ENCODE measurements at places on chromosomes 16 and 17.

GRCh38 chr17:67212714-67213417 lies 32.1 kb downstream of the HELZ start:
- no peak for DNase-seq

GRCh38 chr16:57694231-57694724 lies 328 bp upstream of the DRC7 start:
- DNase-seq: no peak

- DNase-seq: no peak
These were observed 16.6 kb downstream of the LDHD start for GRCh38 chr16:75099738-75100602.

DNA sequence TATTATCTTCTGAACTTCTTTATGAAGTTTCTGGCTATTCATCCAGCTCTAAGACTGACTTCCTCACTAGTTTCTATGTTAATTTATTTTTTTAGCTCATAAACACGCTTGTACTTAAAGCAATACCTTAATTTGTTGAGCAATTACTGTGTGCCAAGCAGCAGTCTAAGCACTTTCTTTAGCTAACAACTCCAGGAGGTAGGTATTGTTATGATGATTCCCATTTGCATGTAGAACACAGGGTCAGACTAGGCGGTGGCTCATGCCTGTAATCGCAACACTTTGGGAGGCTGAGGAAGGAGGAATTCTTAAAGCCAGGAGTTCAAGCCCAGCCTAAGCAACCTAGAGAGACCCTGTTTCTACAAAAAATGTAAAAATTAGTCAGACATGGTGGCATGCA lies 19.8 kb downstream of the DNAH3 start:
- no peak for DNase-seq

- no peak for DNase-seq
These were observed 99.7 kb upstream of the CDH8 start for GRCh38 chr16:62135911-62136310.

DNA sequence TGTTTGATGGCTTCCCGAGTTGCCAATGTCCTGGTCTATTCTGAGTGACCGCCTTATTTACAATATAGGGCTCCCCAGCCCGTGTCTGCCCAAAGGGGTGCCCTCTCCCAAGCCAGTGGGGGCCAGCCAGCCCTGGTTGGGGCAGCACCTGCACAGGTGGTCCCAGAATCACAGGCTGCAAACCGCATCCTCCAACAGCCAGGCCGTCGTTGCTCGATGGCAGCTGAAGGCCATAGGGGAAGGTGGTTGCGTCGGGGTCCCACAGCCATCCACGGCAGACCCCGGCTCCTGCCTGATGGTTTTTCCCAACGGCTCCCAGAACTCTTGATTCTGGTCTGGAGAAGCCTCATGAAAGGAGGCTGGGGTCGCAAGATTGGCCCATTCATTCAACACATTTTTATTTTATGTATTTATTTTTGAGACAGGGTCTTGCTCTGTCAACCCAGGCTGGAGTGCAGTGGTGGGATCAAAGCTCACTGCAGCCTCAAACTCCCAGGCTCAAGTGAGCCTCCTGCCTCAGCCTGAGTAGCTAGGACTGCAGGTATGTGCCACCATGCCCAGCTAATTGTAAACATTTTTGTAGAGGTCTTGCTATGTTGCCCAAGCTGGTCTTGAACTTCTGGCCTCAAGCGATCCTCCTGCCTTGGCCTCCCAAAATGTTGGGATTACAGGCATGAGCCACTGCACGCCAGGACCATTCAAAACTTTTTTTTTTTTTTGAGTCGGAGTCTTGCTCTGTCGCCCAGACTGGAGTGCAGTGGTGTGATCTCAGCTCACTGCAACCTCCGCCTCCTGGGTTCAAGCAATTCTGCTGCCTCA lies 79.0 kb upstream of the TOB1 start:
- DNase-seq: no peak

DNA sequence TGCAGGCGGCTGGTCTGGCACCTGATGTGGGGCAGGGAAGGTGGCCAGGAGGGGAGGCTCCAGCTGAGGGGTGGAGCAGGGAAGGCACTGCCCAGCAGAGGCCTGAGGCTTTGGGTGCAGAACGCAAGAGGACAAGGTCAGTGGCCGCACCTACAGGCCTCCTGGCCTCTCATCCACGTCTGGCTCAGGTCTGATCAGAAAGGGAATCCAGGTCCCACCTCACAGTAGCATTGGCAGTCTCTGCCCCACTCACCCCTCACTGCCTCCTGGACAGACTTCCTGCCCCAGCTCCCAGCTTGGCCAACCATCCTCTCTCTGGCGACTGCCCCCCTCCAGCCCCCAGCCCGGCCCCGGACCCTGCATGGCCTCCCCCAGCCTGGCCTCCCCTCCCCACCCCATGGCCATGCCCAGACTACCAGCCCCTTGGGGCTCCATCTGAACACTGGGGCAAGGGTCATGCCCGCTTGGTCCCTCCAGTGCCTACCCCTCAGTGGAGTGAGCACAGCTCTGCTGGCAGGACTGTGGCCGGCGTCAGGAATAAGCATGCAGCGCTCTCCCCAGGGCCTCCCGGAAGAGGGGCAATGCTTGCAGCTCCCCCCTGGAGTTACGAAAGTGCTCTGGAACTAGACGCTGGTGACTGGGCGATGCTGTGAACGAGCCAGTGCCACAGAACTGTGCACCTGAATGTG lies 4.6 kb downstream of the UTS2R start:
- no peak for DNase-seq

DNA sequence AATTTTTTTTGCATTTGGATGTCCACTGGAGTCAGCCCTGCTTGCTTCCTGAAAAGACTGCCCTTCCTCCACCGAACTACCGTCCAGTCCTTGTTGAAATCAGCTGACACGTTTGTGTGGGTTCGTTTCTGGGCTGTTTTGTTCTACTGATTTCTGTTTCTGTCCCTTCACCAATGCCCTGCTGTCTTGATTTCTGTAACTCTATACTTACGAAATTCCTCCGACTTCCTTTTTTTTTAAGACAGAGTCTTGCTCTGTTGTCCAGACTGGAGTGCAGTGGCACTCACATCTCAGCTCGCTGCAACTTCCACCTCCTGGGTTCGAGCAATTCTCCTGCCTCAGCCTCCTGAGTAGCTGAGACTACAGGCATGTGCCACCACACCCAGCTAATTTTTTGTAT lies 8.4 kb upstream of the GAA start:
- DNase-seq: no peak

- DNase-seq: no peak
These were observed 35.2 kb upstream of the STH start for GRCh38 chr17:45963889-45964288.

DNA sequence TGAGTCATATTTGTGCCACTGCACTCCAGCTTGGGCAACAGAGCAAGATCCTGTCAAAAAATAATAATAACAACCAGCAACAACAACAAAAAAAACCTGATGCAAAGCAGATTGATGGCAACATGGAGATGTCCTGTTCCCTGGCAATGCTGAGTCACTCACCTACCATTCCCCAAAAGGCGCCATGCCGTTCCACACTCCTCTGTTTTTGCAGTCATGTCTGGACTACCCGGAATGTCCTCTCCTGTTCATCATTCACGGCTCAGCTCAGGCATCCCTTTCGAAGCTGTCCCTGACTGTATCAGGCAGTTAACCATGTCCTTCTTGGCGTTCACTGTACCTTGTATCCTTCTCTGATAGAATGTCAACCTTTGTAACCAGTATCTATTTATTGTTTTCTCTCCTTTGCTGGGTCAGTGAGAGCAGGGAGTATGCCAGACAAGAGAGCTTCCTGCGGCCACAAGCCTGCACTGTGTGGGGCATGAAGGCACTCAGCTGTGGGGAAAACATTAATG lies 147.7 kb downstream of the ABCC12 start:
- DNase-seq: no peak

- no peak for DNase-seq
These were observed 40.6 kb downstream of the IKZF3 start for GRCh38 chr17:39823407-39824054.

GRCh38 chr17:69477204-69477902 lies 62.9 kb downstream of the MAP2K6 start:
- DNase-seq: no peak

GRCh38 chr16:46822270-46822669 lies 8.7 kb downstream of the C16orf87 start:
- no peak for DNase-seq

- no peak for DNase-seq
These were observed 73.6 kb downstream of the SEC14L1 start for GRCh38 chr17:77214328-77214727.

DNA sequence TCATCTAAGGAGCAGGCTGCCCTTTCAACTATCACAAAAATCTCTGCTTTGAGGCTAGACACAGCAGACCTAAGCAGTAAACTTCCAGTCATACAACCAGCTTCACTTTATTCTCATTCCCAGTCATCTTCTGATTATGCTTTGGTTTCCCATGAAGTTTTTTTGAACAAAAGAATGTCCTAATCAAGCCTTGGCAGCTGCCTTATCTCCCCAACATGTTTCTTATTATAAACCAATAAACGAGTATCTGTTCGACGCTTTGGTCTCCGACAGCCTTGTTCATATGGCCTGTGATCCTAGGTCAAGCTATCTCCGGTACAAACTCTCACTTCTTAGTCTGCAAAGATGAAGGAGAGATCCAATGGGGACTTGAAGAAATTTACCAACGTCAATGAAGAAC lies 47.4 kb upstream of the CDYL2 start:
- no peak for DNase-seq

DNA sequence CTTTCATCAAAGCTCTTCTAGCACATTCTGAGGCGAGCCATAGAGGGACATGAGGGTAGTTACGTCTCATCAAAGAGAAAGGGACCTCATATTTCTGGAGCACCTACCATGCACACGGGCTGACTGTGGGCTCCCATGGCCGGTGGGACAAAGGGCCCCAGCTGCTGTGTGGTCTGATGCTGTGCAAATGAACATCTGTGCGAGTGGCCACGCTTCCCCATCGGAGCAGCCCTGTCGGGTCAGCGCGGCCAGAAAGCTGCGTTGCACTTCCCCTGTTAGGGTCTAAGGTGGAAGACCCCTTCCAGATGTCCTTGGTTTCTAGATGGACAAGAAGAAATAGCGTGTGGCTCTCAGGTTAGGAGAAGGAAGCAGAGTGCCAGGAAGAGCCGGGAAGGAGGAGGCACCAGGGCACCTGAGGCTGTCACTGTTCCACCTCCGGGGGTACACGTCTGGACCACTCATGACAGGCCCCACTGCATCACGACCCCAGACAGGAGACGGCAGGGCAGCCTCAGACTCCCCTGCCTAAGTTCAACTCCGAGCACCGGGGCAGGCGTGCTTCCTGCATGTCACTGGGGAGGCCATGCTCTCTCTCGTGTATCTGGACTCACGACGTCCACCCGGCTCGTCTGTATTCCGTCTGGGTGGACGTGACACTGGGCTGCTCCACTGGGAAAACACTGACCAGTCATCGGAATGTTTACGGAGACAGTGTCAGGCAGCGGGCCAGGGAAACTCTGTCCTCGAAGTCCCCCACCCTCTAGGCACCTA lies 8.5 kb upstream of the BAIAP2 start:
- no peak for DNase-seq

GRCh38 chr16:79100447-79100846 lies 500.1 kb downstream of the MAF start:
- no peak for DNase-seq

DNA sequence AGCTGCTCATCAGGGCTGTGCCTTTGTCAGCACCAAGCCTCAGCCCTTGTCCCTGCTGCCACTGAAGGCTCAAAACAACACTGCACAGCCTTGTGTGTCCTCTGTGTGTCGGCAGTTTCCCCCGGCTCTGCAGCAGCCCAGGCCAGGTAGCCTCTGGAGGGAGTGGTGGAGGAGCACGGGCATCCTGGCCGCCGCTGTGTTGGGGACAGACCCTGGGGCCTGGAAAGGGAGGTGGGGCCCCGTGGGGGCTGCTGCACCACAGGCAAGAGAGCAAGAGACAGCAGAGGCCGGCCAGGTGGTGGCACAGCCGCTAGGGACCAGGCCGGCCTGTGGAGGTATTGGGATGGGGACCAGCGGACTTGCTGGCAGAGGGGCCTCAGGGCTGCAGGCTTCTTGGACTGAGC lies 96.9 kb upstream of the ZNF750 start:
- DNase-seq: no peak

- DNase-seq: no peak
These were observed 422.9 kb downstream of the WWOX start for GRCh38 chr16:78522327-78522726.
